ENCODE measurements at places on chromosomes 13 and 19. TPM values are rescaled to one million over a fixed set of nuclear protein-coding genes. Genes with fewer than 3 reads are reported as not detected.

DNA sequence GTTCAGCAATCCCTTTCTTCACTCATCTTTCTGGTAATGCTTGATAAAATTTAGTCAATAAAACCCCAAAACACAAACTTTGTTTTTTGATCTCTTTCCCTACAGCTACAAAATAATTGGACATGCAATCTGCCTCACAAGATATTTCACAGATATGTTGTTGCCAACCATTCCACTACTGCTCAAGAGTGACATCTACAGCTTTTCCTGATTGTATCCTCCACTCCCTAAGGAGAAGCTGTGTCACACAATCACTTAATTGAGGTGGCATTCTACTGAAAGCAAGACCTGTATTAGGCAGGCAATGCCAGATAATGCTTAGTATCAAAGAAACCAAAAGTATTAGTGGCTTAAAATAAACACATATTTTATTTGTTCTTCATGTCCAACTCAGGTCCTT is 1646.2 kb upstream of the SPRY2 start:
- ATAC-seq: no peak

DNA sequence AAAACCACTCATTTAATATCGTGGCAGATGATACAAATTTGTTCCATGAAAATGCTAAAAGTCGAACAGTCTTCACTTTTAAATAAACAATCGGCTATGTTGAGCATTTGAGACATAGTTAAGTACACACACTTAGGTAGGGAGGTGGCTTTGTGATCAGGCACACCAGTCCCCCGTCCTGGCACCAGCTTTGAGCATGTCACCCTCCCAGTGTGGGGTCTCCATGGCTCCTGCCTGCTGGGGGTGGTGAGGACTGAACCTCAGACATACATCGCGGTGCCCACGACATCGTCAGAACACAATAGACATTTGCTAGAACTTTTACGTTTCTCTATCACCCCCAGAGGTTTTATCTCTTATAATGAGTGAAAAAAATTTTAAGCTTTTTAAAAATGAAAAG is 62.0 kb downstream of the RFX2 start:
- ATAC-seq: no peak

DNA sequence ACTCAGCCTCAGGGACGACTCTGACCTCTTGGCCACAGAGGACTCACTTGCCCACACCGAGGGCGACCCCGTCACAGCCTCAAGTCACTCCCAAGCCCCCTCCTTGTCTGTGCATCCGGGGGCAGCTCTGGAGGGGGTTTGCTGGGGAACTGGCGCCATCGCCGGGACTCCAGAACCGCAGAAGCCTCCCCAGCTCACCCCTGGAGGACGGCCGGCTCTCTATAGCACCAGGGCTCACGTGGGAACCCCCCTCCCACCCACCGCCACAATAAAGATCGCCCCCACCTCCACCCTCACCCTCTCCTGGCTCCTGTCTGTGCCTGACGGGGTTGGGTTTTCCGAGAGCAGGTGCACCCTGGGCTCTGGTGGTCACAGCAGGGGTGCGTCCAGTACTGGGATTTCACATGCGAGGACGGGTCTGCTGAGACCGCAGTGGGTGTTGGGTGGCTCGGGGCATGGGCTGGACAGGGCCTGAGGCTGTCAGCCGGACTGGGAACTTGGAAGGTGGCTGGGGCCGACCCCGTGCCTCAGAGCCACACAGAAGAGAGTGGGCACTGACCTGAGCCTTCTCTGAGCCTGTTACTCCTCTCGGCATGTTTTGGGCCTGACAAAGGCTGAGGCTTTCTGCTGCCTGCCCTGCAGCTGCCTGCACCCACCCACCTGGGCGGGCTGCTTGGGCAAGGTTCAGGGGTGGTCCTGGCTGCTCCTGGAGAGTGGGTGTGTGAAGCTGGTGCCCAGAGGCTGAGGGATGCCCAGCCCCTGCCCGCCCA is 6.3 kb upstream of the HCN2 start:
- no peak for ATAC-seq

DNA sequence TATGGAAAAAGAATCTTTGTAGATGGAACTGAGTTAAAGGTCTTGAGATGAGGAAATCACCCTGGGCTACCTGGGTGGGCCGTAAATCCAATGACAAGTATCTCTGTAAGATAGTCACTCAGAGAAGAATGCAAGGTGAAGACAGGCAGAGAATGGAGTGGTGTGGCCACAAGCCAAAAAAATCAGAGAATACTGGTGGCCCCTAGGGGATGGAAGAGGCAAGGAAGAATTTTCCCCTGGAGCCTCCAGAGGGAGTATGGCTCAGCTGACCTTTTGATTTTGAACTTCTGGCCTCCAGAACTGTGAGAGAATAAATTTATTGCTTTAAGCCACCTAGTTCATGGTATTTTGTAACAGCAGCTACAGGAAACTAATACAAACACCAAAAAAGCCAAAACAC is 32.7 kb upstream of the CSNK1A1L start:
- no peak for ATAC-seq

DNA sequence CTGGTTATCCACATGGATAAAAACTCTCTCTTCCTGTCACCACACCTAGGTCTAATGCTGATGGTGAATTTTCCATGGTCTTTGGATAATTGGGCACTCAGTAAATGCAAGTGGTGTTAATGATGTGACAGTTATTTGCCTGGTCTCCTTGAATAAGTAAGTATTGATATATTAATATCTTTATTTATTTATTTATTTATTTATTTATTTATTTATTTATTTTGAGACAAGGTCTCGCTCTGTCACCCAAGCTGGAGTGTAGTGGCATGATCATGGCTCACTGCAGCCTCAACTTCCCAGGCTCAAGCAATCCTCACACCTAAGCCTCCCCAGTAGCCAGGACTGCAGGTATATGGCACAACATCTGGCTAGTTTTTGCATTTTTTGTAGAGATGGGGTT is 46.3 kb upstream of the ITM2B start:
- no peak for ATAC-seq

- ATAC-seq: no peak
These were observed 17.0 kb upstream of the SIGLEC10 start for GRCh38 chr19:51434456-51434855.

DNA sequence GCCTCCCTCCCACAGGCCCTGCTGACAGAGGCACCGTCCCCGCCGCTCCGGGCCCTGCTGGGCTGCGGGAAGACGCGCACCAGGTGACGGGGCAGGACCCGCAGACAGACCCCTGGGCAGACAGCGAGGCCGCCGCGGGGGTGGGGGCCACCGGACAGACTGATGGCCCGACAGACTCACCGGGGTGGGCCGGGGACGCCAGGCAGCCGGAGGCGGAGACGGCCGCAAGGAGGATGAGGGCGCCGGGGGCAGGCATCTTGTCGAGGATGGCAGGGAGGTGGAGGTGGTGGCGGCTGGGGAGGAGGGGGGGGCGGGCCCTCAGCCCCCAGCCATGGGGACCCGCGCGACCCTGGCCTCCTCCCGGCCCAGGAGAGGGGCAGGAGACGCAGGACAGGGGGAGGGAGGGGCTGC is 309 bp downstream of the LMTK3 start:
- ATAC-seq: no peak

DNA sequence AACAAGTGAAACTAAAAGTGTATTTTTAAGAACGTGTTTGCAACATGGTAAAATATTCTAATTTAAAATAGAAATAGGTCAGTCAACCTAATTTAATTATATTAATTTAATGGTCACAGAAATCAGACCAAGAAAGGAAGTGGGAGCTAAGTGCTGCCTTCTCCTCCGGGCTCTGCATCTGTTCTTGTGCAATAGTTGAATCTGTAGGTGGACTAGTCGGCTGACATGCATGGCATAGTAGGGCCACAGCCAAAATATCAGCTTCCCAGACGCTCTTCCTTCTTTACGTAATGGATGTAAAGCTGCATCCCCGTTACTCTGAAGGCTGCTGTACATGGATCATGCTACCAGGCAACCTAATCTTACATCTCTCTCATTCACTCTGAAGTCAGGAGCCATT is 47.3 kb downstream of the COL4A1 start:
- no peak for ATAC-seq

- no peak for ATAC-seq
These were observed 19.5 kb upstream of the MAB21L1 start for GRCh38 chr13:35496006-35496405.

- ATAC-seq: no peak
These were observed 87.1 kb upstream of the IPO5 start for GRCh38 chr13:97866346-97866745.

DNA sequence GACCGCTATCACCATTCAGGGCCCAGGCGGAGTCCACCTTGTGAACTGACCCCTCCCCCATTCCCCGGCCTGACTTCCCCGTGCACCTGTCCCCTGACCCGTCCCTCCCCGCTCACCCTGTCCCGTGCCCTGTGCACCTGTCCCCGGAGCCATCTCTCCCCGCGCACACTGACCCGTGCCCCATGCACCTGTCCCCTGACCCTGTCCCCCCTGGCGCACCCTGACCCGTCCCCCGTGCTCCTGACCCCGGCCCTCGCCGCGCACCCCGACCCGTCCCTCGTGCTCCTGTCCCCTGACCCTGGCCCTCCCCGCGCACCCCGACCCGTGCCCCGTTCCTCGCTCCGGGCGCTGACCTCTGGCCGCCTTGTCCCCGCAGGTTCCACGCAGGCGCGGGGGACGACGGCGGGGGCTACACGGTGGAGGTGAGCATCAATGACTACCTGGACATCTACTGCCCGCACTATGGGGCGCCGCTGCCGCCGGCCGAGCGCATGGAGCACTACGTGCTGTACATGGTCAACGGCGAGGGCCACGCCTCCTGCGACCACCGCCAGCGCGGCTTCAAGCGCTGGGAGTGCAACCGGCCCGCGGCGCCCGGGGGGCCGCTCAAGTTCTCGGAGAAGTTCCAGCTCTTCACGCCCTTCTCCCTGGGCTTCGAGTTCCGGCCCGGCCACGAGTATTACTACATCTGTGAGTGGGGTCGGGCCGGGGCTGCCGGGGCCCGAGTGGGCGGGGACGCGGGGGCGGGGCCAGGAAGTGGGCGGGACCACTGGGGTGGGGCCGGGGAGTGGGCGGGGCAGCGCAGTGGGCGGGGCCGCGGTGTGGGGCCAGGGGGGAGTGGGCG is 9.7 kb downstream of the EFNA2 start:
- ATAC-seq: no peak

The DMKN gene
- total RNA-seq: 406 TPM

The ZNF540 gene
- 0.68 TPM for total RNA-seq

The RSPH6A gene
- 0.12 TPM for total RNA-seq

The PTPRH gene
- total RNA-seq: 3.6 TPM

The LCP1 gene
- 5.3 TPM for total RNA-seq

Data from esophagus mucosa (tissue), 1 donor.